ENCODE measurements at places on chromosomes 2 and 18. TPM values are rescaled to one million over a fixed set of nuclear protein-coding genes. Genes with fewer than 3 reads are reported as not detected.

DNA sequence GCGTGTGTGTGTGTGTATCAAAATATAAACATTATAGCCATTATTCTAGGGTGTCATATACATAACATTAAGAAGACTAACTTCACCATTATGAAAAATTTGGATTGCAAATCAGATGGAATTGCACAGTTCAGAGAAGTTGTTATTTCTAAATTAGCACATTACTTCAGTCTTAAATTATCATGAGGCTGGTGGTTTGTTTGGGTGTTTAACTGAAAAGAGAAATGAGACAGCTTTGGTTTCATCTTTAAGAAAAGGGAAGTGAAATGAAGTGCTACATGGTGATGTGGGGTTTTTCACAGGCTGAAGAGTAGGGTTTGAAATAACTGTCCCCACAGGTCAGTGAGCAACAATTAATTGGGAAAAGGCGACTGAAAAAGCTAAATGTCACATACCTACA, 161.2 kb upstream of the XIRP2 start:
- no peaks in the 10 kb centered on the region for H3K4me1 ChIP-seq
- no peak overlapping the region for H3K4me3 ChIP-seq
- no peak for DNase-seq
- H3K27ac ChIP-seq = no peak overlapping the region

- no peak for DNase-seq
- H3K4me1 ChIP-seq = peaks cover 20% of the 10 kb centered on the region
- peaks cover 23% of the 10 kb centered on the region for H3K27me3 ChIP-seq
- H3K36me3 ChIP-seq = no peaks in the 10 kb centered on the region
- no peak overlapping the region for H3K27ac ChIP-seq
Measured at GRCh38 chr18:61893309-61893970, 633 bp upstream of the RNF152 start.

DNA sequence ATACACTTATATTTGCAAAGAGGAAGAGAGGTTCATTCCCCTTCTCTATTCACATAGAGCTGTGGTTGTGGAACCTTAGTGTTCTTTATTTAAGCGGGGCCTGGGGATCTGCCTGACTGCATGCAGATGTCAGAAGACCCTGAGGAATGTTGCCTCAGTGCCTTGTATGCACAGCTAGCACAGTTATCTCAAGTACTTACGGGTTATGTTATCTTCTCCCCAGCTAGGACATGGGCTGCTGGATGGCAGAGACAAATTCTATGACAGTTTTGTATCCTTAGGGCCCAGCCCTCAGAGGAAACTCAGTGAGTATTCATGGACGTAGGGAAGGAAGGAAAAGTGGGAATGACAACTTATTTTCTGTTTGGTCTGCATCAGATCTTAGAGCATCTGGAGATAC, 37.7 kb upstream of the RTN4 start:
- H3K36me3 ChIP-seq = no peaks in the 10 kb centered on the region
- DNase-seq = no peak
- H3K4me1 ChIP-seq = peaks cover 8% of the 10 kb centered on the region
- H3K27ac ChIP-seq = no peak overlapping the region
- H3K27me3 ChIP-seq = no peaks in the 10 kb centered on the region
- no peak overlapping the region for H3K4me3 ChIP-seq

DNA sequence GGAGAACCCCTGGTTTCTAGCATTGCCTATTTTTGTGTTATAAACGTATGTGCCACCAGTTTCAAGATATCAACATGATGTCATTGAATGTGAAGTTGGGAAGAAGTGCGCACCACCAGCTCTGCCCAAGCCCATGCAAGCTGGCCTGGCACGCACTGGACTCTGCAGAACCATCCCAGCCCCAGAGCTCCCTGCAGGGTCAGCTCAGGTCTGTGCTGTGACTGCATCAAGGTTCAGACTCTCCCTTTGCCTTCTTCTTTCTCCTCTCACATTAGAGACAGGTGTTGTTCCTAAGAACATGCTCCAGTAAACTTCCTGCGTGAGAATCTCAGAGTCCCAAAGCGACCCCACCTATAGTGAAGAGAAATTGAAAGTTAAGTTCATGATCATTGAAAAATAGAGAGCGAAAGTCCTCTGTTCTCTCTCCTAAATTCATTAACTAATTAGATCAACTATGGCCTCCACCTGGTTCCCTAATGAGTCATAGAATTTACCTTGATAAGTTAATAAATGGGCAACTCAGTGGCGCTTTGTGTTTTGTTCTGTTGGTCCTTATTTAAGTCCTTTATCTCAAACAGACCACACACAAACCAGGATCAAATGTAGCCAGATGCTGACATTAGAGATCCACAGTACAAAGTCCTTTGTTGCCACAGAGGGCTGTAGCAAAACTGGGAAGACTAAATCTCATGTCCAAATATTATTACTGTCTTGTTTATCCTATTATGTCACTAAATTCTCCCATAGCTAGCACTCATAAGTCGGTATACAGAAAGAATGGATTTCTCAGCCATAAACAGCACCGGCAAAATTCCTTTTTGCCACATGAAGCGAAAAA, 432.3 kb downstream of the STK39 start:
- DNase-seq = no peak
- no peak overlapping the region for H3K4me3 ChIP-seq
- H3K36me3 ChIP-seq = no peaks in the 10 kb centered on the region
- H3K4me1 ChIP-seq = no peaks in the 10 kb centered on the region

- peak overlapping the region; percentile 24 for H3K4me3 ChIP-seq
- no peaks in the 10 kb centered on the region for H3K27me3 ChIP-seq
- DNase-seq = peak; percentile 72
- H3K27ac ChIP-seq = no peak overlapping the region
- peaks cover 9% of the 10 kb centered on the region for H3K4me1 ChIP-seq
- H3K36me3 ChIP-seq = no peaks in the 10 kb centered on the region
Measured at GRCh38 chr2:64873472-64873924, 115.7 kb upstream of the SLC1A4 start.

- no peak for DNase-seq
- H3K4me1 ChIP-seq = no peaks in the 10 kb centered on the region
- no peaks in the 10 kb centered on the region for H3K27me3 ChIP-seq
Measured at GRCh38 chr18:42828881-42829280, 286.6 kb downstream of the RIT2 start.

The CCBE1 gene
- total RNA-seq = not detected
